ENCODE measurements at places on chromosomes 7 and 10.

GRCh38 chr7:95545673-95546072, 50.6 kb downstream of the PDK4 start:
- no peak for DNase-seq

GRCh38 chr10:66746711-66747110, 179.1 kb upstream of the LRRTM3 start:
- DNase-seq: no peak

GRCh38 chr7:150361402-150361801, 7.2 kb upstream of the REPIN1 start:
- no peak for DNase-seq

DNA sequence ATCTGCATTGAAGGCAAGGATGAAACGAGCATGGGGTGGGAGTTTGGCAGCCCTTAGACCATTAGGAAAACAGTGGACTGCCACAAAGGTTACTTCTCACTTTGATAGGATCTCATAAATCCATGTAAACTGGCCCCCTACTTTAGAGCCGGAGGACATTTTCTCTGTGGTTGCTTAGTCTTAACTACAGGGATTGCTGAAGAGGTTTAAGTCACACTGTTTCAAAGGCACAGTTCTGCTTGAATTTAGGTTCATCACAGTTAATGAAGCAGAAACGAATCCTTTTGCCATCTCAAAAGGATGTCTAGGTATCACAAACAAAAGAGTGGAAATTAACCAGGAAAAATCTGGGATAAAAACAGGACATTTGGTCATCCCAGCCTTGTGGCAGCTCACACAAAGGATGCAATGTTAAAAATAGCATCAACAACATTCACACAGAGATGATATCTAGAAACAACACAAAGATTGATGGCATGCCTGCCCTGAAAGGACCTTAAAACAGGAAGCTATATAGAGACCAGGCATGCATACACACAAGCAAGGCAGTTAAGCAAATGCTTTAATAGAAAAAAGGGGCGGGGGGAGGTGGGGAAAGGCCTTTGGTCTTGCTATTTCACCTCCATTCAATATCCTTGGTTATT, 74.0 kb downstream of the DOCK4 start:
- no peak for DNase-seq

DNA sequence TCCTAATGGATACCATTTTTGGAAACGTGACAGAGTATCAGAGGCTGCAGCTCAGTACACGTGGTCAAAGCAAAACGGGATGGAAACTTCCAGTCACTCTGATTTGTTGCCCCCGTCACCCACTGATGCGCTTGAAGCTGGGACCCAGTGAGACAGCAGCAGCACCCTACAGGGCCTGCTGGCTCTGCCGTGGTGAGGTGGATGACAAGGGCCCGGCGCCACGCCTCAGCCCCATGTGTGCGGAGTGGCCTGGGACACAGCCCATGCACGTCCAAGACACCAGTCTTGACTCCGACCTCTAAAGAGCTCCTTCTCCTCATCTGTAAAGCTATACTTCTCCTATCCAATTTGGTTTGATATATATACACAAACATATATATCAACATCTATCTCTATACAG, 39.0 kb downstream of the CLEC2L start:
- DNase-seq: no peak

- no peak for DNase-seq
Measured at GRCh38 chr7:40833888-40834234, 699.1 kb downstream of the SUGCT start.

All from HuH-7.5 (cell line).